ENCODE measurements at places on chromosomes 5 and 9.

DNA sequence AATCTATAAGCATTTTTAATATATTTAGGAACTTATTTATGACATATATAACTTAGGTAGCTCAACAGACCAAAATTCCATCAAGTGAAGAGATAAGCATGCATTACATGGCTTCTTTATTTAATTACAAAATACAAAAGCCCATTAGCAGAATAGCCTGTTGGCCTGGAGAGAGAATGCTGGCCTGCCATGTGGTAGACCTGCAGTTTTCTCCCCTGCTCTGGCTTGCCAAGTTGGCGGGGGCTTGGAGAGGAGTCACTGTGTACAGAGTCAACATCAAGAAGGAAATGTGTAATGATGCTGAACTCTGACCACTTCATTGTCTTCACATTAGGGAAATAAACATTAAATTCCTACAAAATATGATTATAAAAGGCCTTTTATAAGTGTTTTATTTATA is 69.8 kb upstream of the CNTLN start:
- DNase-seq, result no peak

DNA sequence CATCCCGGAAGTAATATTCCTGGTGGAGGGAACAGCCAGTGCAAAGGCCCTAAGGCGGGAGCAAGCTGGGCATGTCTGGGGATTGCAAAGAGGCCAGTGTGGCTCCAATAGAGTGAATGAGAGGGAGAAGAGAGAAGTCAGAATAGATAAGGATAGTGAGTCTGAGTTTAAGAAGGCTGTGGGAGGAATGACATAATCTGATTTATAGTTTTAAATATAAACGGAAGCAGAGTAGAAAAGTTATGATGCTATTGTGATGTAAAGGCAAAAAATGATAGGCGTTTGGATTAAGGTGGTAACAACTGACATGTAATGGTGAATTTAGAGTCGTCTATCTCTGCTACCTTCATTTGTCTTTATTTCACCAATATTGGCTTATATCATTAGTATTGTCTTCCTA is 351.0 kb downstream of the ARRDC3 start:
- no peak for DNase-seq

- DNase-seq, result no peak
These were observed 2.1 kb downstream of the MGAT4B start for GRCh38 chr5:179804555-179804947.

DNA sequence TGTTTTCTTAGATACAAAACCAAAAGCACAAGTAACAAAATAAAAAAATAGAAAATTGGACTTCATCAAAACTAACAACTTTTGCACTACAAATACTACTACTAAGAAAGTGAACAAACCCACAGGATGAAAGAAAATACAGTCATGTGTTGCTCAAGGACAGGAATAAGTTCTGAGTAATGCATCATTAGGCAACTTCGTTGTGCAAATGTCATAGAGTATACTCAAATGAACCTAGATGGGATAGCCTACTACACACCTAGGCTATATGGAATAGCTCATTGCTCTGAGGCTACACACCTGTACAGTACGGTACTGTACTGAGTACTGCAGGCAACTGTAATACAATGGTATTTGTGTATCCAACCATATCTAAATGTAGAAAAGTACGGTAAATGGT is 88.3 kb downstream of the RAPGEF1 start:
- no peak for DNase-seq

DNA sequence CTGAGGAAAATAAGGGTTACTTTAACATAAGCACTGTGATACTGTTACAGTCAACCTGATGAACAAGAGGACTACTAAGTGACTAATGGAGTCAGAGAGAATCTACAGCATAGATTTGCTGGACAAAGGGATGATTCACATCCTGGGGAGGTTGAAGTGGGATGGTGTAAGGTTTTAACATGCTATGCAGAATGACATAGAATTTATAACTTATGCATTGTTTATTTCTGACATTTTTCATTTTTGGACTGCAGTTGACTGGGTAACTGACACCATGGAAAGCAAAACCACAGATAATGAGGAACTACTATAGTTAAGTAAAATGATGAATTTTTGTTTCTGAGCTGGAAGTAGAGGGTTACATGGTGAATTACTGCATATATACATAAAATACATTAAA is 389.2 kb downstream of the MAT2B start:
- DNase-seq, result no peak

- DNase-seq, result no peak
These were observed 306.3 kb upstream of the SGCD start for GRCh38 chr5:156020647-156021046.

- DNase-seq, result no peak
These were observed 253.0 kb downstream of the EPB41L4A start for GRCh38 chr5:112165897-112166737.

DNA sequence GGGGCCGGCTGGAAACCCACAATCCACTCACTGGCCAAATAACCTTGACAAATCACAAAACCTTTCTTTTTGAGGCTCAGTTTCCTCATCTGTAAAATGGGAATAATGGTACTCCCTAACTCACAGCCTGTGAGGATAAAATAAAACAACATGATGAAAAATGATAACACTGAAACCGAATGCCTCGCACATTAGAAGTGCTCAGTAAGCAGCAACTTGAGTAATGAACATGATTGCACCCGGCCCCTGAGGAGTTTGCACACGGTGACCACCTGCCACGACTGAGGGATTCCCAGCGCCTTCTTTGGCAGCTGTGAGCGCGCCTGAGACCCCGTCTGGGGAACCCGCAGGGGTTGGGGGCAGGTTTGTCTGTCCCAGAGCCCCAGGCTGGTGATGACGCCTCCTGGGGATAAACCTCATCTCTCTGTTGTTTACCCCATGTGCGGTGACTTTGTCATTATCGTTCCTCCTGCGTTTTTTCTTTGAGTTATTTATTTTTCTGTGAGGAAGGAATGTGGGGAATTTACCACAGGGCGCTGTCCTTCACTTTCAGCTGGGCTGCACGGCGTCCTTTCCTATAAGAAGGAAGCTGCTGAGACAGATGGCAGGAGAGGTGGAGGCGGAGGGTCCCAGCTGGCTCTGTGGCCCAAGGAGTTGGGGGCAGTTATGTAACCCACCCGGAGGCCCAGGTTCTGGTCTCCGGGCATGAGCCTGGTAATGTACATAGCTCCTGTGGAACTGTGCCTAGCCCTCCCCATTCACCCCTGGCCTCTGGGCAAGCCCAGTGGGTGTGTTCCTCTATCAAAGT is 3.0 kb upstream of the SYNPO start:
- peak; percentile 76 for DNase-seq

GRCh38 chr9:135885100-135885853 is 22.1 kb downstream of the CAMSAP1 start:
- no peak for DNase-seq

DNA sequence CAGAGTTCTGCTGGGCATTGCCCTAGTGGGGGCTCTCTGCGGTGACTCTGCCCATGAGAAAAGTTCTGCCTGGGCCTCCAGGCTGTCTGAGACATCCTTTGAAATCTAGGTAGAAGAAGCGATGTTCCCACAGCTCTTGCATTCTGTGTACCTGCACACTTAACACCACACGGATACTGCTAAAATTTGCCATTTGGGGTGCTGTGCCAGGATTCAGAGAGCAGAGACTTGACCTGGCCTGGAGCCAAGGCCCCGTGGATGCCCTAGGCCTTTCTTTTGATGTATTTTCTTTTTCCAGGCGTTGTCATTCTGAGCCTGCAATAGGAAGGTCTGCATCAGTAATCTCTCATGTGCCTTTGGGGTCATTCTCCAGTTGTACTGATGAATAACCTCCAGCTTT is 89.3 kb upstream of the IL12B start:
- DNase-seq, result no peak

DNA sequence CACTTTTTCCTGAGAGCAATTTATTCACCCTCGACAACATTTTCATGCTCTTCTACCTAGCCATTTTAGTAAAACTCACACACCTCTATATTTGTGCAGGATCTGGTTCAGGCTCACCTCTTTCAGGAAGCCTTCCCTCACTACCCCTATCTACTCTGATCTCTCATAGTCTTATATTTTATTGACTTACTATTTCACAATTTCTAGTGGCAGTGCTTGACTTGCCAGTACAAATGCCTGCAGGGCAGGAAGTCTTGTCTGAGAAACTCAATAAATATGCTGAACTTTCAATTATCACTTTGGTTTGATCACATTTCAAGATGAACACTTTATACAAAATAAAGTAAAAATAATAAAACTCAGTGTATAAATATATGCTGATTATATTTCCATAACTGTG is 226.8 kb downstream of the CETN3 start:
- no peak for DNase-seq

- DNase-seq, result peak; percentile 23
These were observed 37.0 kb downstream of the ADAMTS12 start for GRCh38 chr5:33854733-33855151.

- DNase-seq, result no peak
These were observed 157.8 kb downstream of the NXNL2 start for GRCh38 chr9:88692827-88693226.

DNA sequence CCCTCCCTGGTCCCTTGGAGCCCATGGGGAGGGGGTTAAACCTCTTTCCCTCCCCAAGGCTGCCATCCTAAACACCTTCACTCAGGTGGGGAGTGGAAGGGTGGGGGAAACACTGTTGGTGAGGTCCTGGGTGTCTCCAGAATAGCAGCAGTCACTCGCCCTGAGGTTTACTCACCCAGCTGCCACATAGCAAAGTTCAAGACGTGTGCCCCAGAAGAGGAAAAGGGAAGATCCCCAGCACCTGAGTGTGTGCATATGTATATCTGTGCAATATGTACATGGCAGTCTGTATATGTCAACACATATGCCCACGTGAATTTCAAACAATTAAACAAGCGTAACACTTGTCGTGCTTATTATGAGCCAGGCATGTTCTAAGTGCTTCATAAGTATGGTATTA is 31.3 kb upstream of the SMU1 start:
- DNase-seq, result no peak

DNA sequence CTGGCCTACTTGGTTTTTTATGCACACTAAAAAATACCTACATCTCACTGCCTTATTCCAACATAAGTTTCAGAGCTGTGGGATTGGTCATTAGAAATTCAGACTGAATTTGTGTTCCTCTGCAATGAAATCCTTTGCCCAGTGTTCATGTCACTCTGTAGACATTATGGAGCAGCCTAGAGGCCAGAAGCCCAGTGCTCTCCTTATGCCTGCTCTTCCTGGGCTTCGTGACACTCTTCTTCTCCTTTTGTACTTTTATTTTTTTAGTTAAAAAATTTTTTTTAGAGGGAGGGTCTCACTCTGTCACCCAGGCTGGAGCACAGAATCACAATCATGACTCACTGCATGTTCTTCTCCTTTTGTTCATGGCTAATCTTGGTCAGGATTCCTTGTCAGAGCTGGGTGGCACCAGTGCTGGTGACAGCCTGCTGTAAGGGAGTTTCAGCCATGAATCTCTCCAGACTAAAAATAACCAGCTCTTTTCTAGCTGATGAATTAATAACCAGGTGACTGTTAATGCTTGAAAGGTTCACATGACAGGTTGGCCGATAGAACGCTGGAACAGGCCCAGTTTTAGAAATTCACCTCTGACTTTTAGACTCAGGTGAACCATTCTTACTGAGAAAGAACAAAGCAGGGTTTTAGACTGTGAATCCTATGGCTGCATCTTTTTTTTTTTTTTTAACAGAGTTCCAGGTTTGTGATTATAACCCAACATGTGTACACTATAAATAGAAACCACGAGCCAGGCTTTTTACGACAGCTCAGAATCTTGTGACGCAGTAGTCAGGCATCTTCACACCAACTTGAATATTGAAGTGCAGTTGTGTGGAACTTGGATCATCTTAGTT is 34.1 kb upstream of the C5orf47 start:
- DNase-seq, result no peak

DNA sequence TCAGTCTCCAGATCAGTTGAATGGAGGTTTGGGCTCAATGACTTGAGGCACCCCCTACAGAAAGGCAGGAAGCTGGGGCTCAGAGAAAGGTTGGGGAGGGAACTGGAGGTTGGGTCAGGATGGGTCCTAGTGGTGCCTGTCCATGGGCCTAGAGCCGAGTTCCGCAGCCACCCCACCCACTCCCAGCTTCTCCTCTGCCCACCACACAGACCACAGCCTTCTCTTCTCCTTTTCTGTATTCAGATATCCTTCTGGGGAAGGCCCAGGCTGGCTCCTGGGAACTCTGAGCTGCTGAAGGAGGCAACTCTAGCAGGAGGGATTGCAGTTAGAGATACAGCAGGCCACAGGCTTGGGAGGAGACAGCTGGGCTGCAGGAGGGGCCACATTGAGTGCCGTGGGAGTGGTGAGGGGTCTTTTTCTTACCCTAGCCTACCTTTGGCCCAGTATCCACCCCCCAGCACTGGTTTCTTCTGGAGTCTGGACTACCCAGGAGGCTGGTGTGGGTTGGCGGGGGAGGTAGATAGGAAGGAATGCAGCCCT is 15.4 kb upstream of the PTGS1 start:
- no peak for DNase-seq

- DNase-seq, result no peak
These were observed 49.7 kb downstream of the PTBP3 start for GRCh38 chr9:112283582-112284253.

DNA sequence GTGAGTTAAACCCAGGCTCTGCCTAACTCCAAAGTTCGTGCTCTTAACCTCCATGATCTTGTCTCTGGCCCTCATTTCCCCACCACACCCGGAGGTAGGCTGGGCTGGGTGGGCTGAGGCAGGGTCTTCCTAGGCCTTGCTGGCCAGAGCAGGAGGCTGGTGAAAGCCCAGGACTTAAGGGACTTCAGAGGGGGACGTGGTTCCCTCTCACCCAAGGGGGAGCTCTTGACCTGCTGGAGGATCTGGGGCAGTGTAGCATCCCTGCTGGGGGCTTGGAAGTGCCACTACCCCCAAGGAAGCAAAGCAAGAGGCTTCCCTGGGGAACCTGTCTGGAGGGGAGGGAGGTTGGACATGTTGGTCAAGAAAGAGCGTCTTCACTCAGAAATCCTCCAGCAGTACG is 14.7 kb downstream of the PITX1 start:
- no peak for DNase-seq

DNA sequence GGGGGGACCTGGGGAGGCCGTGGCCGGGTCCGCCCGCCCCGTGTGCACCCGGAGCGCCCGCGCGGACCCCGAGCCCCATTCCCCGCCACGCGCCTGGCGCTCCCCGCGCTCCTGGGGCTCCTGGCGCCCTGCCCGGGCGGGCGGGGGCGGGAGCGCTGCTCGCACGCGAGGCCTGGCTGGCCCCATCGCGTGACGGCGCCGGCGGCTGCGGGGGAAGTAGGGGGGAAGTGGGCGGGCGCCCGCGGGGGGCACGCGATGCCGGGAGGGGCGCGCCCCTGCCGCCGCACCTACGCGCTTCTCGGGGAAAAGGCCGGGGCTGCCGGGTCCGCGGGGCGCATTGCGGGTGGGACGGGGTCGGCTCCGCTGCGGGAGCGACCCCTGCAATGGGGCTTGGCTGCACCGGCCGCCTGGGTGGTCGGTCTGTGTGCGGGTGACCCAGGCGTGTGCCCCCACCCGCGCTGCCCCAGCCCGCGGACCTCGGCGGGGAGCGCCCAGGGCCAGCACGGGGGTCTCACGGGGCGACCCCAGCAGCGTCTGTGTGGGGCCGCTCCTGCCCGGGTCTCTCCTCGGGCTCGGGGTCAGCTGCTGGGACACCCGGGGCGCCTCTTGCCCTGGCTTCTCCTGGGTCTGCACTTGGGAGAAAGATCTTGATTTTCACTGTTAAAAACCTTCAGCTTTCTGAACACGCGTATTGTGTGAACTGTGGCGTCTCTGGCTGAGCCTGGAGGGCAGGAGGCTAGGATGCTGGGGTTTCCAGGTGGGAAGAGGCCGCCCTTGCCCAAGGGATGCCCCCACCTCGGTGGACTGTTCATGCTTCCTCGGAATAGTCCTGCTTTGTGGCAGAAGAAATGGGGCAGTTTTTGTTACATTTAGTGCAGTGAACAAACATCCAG is 52.4 kb downstream of the AHRR start:
- DNase-seq, result no peak
